ENCODE measurements at places on chromosomes 4 and X.

- no peak overlapping the region for H3K27ac ChIP-seq
- H3K36me3 ChIP-seq: no peaks in the 10 kb centered on the region
- H3K4me3 ChIP-seq: no peak overlapping the region
- H3K27me3 ChIP-seq: no peaks in the 10 kb centered on the region
- no peak for DNase-seq
- no peaks in the 10 kb centered on the region for H3K4me1 ChIP-seq
Measured at GRCh38 chr4:126976850-126977632, 655.7 kb upstream of the INTU start.

- no peak overlapping the region for H3K27ac ChIP-seq
- no peak for DNase-seq
- H3K4me3 ChIP-seq: no peak overlapping the region
Measured at GRCh38 chrX:72693477-72693876, 20.6 kb downstream of the PHKA1 start.

DNA sequence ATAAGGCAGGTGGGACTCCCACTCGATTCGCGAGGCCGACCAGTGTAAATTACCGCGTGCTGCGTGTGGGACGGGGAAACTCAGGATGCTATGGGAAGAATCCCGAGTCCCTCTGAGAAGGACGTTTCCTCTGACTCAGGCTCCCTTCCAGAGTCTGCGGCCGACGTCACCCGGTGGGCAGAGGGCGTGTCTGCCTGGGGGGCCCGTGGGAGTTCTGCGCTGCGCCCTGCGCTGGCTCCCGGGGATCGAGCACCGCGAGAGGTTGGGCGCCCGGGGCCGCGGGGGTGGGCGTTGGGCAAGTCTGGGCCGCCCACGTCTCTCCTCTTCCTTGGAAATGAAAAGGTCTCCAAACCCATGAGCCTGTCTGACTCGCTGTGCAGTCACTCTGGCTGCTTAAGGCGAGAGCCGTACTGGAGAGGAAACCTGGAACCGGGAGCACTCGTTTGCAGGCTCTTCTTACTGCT is 568 bp downstream of the NIPAL1 start:
- H3K27me3 ChIP-seq: peaks cover 30% of the 10 kb centered on the region
- H3K36me3 ChIP-seq: peaks cover 4% of the 10 kb centered on the region
- no peak overlapping the region for H3K27ac ChIP-seq
- H3K4me1 ChIP-seq: peaks cover 11% of the 10 kb centered on the region

DNA sequence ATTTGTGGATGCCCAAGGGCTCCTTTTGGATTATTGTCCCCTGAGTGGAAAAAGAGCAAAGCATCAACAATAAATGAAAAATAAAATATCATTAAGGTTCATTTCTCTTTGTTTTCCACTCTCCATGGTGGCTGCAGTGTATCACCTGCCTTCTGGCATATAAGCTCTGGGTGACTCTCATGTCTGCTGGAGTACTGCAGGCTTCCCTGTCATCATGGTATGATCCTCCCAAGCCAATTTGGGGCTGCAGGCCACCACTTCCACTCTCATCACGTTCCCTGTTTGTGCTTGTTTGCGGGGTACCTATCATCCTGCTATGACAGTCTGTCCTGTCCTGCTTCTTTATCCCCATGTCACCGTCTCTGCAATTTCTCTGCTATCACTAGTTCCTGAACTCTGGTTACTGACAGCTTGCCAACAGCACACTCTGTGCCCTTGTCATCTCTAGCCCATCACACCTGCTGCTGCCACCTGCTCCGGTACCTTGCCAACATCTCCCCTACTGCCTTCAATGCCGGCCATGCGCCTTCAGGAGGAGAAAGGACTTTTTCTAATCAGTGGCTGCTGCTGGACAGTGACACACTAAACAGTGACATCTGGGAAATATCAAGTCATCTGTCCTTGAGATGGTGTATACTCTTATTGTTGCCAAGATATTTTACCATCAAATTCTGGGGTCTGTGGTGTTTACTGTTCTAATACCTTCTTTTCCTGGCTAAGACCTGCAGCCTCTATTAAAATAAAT is 23.0 kb upstream of the FGF5 start:
- H3K27me3 ChIP-seq: peaks cover 28% of the 10 kb centered on the region
- H3K27ac ChIP-seq: no peak overlapping the region
- no peaks in the 10 kb centered on the region for H3K36me3 ChIP-seq

DNA sequence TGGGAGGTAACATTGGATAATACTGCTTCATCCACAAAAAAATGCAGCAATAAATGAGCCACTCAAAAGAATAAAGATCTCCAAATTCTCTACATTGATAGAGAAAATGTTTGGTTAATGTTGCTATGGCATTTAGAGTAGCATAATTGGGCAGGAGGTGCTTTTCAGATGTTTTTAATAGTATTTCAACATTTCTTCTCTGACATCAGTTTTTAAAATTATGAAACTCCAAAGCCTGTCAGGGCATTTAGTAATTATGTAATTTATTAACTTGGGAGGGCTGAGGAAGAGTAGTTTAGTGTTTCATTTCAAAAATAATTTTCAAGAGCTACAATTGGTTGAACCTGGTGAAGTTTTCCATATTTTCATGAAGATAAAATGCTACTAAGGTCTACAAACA is 211.3 kb upstream of the INTU start:
- no peaks in the 10 kb centered on the region for H3K4me1 ChIP-seq
- H3K4me3 ChIP-seq: no peak overlapping the region
- H3K27me3 ChIP-seq: no peaks in the 10 kb centered on the region
- no peak overlapping the region for H3K27ac ChIP-seq

GRCh38 chr4:137998666-137999429 is 243.3 kb downstream of the SLC7A11 start:
- no peak overlapping the region for H3K4me3 ChIP-seq
- no peak for DNase-seq
- H3K4me1 ChIP-seq: no peaks in the 10 kb centered on the region
- no peaks in the 10 kb centered on the region for H3K27me3 ChIP-seq
- H3K36me3 ChIP-seq: no peaks in the 10 kb centered on the region
- no peak overlapping the region for H3K27ac ChIP-seq

GRCh38 chrX:3541336-3541735 is 172.1 kb downstream of the PRKX start:
- no peak for DNase-seq
- H3K27me3 ChIP-seq: no peaks in the 10 kb centered on the region
- H3K4me1 ChIP-seq: no peaks in the 10 kb centered on the region
- no peak overlapping the region for H3K27ac ChIP-seq
- H3K4me3 ChIP-seq: no peak overlapping the region

- DNase-seq: no peak
- no peak overlapping the region for H3K4me3 ChIP-seq
- H3K36me3 ChIP-seq: no peaks in the 10 kb centered on the region
- no peaks in the 10 kb centered on the region for H3K27me3 ChIP-seq
- H3K4me1 ChIP-seq: no peaks in the 10 kb centered on the region
Measured at GRCh38 chr4:53676402-53676871, 85.2 kb upstream of the LNX1 start.

GRCh38 chr4:128574706-128575105 is 234.8 kb upstream of the JADE1 start:
- peaks cover 21% of the 10 kb centered on the region for H3K27me3 ChIP-seq
- no peaks in the 10 kb centered on the region for H3K4me1 ChIP-seq
- no peak for DNase-seq
- H3K4me3 ChIP-seq: no peak overlapping the region
- H3K36me3 ChIP-seq: peaks cover 2% of the 10 kb centered on the region

DNA sequence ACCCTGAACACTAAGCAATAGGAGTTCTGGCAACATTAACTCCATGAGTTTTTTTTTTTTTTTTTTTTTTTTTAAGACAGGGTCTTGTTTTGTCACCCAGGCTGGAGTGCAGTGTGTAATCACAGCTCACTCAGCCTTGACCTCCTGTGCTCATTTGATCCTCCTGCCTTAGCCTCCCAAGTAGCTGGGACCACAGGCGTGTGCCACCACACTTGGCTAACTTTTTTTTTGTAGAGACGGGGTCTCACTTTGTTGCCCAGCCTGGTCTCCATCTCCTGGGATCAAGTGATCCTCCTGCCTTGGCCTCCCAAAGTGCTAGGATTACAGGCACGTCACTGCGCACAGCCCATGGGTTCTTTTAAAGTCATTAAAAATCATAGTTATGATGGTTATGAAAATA is 5.1 kb downstream of the RHOH start:
- no peaks in the 10 kb centered on the region for H3K27me3 ChIP-seq
- peaks cover 25% of the 10 kb centered on the region for H3K36me3 ChIP-seq
- H3K27ac ChIP-seq: peak overlapping the region; percentile 99
- H3K4me1 ChIP-seq: peaks cover 66% of the 10 kb centered on the region
- DNase-seq: no peak

GRCh38 chr4:110306303-110306702 is 107.9 kb upstream of the ELOVL6 start:
- DNase-seq: no peak
- no peak overlapping the region for H3K4me3 ChIP-seq
- H3K36me3 ChIP-seq: no peaks in the 10 kb centered on the region
- no peak overlapping the region for H3K27ac ChIP-seq
- no peaks in the 10 kb centered on the region for H3K4me1 ChIP-seq
- H3K27me3 ChIP-seq: peaks cover 15% of the 10 kb centered on the region

GRCh38 chr4:144204431-144204830 is 63.9 kb upstream of the GYPA start:
- no peak for DNase-seq
- no peaks in the 10 kb centered on the region for H3K36me3 ChIP-seq
- no peaks in the 10 kb centered on the region for H3K4me1 ChIP-seq
- peaks cover 23% of the 10 kb centered on the region for H3K27me3 ChIP-seq
- no peak overlapping the region for H3K4me3 ChIP-seq
- no peak overlapping the region for H3K27ac ChIP-seq

- H3K4me1 ChIP-seq: no peaks in the 10 kb centered on the region
- H3K27me3 ChIP-seq: peaks cover 46% of the 10 kb centered on the region
- H3K27ac ChIP-seq: no peak overlapping the region
Measured at GRCh38 chr4:168656055-168656660, 159.3 kb downstream of the PALLD start.

DNA sequence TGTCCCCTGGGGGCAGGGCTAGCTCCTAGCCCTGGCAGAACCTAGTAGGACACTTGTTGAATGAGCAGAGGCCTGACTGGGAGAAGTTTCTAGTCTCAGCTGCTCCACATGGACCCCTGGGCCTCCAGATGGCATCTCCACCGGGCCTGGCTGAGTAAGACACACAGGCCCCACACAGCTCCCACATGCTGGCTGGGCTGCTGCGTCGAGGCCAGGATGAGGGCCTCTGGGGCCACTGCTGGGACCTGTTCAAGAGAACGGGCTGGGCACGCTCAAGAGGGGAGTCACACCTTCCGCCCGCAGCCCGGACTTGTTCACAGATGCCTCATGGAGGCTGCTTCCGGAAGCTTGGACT is 4.2 kb upstream of the HGFAC start:
- no peak overlapping the region for H3K4me3 ChIP-seq
- H3K36me3 ChIP-seq: no peaks in the 10 kb centered on the region
- H3K4me1 ChIP-seq: peaks cover 2% of the 10 kb centered on the region
- H3K27ac ChIP-seq: no peak overlapping the region
- no peak for DNase-seq
- no peaks in the 10 kb centered on the region for H3K27me3 ChIP-seq

DNA sequence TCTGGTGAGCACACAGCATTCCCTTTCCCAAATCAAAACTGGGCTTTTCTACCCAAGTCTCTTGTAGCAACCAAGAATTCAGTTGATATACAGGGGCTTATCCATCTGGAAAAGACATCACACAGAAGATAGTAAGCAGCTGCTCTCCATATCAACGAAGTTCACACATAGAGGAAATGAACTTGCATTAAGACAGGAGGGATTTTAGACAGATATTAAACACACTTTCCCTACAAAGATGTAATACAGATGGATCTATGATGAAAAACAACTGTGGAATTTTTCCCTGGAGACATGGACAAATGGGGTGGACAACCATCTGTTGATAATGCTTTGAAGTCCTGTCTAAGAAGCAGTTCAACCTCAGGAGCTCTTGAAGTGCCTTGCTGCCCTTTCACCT is 9.8 kb upstream of the PDE5A start:
- no peak for DNase-seq
- H3K27me3 ChIP-seq: peaks cover 28% of the 10 kb centered on the region
- H3K36me3 ChIP-seq: no peaks in the 10 kb centered on the region
- H3K4me1 ChIP-seq: no peaks in the 10 kb centered on the region

- H3K36me3 ChIP-seq: no peaks in the 10 kb centered on the region
- no peak overlapping the region for H3K27ac ChIP-seq
- no peaks in the 10 kb centered on the region for H3K27me3 ChIP-seq
- no peak overlapping the region for H3K4me3 ChIP-seq
- H3K4me1 ChIP-seq: no peaks in the 10 kb centered on the region
Measured at GRCh38 chrX:149962859-149963757, 24.8 kb upstream of the EOLA2 start.

- H3K27me3 ChIP-seq: no peaks in the 10 kb centered on the region
- no peak overlapping the region for H3K27ac ChIP-seq
- DNase-seq: no peak
- H3K4me1 ChIP-seq: no peaks in the 10 kb centered on the region
- H3K36me3 ChIP-seq: no peaks in the 10 kb centered on the region
Measured at GRCh38 chr4:137601934-137602333, 69.6 kb upstream of the PCDH18 start.

DNA sequence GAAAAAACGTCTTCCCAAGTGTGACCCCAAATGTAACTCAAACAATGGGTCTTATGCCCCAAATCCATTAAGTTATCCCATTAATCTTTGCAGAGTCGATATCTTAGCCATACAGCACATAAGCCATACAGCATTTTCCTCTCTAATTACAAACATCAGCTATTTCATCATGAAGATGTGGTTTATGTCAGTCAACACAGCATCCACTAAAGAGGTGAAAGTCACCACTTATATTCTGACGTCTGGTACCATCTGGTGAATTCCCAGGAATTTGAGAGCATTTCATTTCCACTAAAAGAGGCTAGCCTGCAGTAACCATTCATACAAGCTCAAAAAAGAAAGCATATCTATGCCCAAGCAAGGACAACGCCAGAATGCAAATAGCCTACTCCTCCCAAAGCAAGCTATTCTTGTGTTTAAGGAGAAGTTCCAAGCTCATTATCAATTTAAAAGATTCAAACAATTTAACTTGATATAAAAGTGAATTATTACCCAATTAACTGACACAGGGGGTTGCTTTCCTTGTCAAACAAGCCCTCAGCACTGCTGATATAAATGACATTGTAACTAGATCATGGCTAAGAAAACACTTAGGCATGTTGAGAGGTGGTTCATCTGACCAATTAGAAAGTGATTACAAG is 203.3 kb downstream of the ANTXR2 start:
- H3K4me3 ChIP-seq: no peak overlapping the region
- H3K4me1 ChIP-seq: no peaks in the 10 kb centered on the region
- no peaks in the 10 kb centered on the region for H3K36me3 ChIP-seq
- DNase-seq: no peak

- no peaks in the 10 kb centered on the region for H3K27me3 ChIP-seq
- H3K4me1 ChIP-seq: peaks cover 11% of the 10 kb centered on the region
- H3K36me3 ChIP-seq: peaks cover 2% of the 10 kb centered on the region
- H3K4me3 ChIP-seq: no peak overlapping the region
Measured at GRCh38 chr4:88792268-88792781, 94.7 kb upstream of the NAP1L5 start.
